ENCODE measurements at places on chromosomes 2 and 18.
A peak's percentile ranks its signal among the peaks of the same experiment; 100 is the strongest.

GRCh38 chr2:232477751-232478510, 9.7 kb downstream of the ECEL1 start:
- peak; percentile 74 for DNase-seq

- DNase-seq: no peak
Measured at GRCh38 chr2:31893094-31893493, 117.7 kb downstream of the MEMO1 start.

- DNase-seq: peak; percentile 39
Measured at GRCh38 chr18:74531043-74531442, 3.3 kb upstream of the CNDP1 start.

DNA sequence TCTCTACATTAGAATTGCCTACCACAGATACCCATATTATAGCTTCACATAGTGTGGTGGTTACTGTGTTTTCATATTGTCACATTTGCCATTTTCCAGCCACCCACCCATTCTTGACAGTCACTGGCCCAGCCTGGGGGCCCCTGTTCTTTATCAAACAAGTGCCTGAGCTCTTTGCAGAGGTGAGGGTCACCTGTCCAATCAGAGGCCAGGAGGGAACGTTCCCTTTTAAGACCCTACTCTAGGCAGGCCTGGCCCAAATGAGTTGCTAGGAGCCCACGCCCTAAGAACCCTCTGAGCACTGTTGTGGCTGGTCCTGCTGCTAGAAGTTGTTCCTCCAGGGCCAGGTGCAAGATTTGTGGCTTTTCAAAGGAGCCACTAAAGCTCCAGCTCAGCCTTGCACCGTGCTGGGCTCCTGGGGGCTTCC, 5.2 kb downstream of the IL37 start:
- DNase-seq: no peak

Measured in mesenteric fat pad (tissue), 1 donor.